ENCODE measurements at places on chromosomes 6 and 20.

DNA sequence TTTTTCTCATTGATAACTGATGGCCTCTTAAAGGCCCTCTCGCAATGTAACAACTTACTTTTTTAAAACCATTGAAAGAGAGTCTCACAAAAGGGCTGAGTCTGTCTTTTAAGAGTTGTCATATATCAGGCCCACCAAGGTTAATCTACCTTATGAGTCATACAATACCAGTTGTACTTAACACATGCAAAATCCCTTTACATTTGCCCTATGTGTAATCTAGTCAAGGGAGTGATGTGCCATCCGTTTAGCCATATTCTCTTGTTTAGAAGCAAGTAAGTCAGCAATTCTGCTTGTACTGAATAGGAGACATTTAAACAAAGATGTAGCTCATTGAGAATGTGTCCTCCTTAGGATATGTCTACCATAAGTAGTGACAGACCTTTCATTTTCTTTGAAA, 143.7 kb downstream of the TENT5A start:
- no peak for DNase-seq

DNA sequence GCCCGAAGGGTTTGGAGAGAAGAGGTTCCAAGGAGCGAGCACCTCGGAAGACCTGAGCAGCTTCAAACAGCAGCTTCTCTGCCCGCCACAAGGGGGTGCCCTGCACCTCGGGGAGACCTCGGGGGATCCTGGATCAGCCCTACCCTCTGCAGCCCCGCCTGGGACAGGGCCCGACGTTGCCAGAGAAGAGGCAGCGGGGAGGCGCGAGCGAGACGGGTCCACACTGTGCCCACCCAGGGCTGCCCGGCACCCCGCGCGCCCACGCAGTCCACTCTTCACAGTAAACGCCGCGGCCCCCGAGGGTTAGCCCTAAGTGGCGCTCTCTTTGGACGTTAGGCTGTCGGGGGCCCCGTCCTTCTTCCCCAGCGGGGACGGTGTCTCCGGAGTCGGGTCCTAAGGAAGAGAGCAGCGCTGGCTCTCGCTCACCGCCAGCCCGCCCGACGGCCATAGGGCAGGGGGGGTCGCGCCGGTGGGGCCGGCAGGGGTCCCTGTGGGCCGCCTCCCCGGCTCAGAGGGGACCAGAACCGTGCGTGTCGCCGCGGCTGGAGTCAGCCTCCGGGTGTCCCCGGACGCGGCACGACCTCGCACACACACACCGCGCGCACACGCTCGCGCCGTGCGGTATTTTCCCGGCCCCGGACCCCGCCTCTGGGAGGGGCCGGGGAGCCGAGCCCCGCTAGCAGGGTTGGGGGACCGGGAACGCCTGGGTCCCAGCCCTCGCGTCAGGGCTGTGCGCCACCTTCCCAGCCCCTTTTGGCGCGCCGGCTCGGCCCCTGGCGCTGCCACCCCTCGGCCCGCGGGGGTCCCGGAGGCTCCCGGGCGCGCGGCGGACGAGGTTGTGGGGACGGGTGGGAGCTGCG, 929 bp downstream of the CDH22 start:
- DNase-seq = peak; percentile 59

DNA sequence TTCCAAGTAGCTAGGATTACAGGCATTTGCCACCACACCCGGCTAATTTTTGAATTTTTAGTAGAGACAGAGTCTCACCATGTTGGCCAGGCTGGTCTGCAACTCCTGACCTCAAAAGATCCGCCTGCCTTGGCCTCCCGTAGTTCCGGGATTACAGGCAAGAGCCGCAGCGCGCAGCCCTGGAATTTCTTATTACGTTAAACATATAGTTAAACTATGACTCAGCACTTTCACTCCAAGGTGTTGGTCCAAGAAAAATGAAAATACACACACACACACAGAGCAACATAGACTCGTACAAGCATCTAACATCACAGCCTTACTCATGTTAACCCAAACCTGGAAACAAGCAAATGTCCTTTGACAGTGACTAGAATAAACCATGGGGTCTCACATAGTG, 663.9 kb downstream of the PRKN start:
- DNase-seq = no peak

DNA sequence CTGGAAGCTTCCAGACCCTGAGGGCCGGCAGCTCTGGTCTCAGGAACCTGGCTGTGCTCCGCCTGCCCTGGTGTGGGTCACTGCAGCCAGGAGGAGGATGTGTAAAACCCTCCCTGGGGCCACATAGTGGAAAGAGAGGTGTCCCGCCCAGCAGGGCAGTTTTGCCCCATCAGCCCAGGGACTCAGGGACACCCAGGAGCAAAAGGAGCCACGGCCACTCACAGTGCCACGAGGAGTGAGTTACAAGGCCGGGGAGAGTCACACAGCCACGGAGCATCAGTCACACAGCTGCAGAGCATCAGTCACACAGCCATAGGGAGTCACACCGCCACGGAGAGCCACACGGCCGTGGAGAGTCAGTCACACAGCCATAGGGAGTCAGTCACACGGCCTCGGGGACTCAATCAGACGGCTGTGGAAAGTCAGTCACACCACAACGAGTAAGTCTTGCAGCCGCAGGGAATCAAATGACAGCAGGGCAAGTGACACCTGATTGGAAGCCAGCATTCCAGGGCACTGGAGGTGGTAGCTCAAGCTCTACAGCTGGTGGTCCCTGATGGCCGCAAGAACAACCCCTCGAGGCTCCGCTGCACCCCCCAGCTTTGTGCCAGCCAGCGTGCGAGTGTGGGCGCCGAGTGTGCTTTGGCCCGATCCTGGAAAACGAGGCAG, 60.9 kb downstream of the DLL1 start:
- no peak for DNase-seq

GRCh38 chr6:139857143-139857542, 482.7 kb upstream of the CITED2 start:
- DNase-seq = no peak

DNA sequence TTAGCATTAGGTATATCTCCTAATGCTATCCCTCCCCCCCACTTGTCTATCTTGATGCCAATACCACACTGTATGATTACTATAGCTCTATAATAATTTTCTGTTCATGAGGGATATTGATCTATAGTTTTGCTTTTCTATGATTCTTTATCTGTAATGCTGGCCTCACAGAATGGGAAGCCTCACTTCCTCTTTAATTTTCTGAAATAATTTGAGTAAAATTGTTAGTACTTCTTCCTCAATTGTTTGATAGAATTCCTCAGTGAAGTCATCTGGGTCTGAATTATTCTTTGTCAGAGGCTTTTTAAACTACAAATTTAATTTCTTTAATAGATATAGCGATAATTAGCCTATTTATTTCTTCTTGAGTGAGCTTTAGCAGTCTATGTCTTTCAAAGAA, 31.2 kb downstream of the SIRPD start:
- no peak for DNase-seq

DNA sequence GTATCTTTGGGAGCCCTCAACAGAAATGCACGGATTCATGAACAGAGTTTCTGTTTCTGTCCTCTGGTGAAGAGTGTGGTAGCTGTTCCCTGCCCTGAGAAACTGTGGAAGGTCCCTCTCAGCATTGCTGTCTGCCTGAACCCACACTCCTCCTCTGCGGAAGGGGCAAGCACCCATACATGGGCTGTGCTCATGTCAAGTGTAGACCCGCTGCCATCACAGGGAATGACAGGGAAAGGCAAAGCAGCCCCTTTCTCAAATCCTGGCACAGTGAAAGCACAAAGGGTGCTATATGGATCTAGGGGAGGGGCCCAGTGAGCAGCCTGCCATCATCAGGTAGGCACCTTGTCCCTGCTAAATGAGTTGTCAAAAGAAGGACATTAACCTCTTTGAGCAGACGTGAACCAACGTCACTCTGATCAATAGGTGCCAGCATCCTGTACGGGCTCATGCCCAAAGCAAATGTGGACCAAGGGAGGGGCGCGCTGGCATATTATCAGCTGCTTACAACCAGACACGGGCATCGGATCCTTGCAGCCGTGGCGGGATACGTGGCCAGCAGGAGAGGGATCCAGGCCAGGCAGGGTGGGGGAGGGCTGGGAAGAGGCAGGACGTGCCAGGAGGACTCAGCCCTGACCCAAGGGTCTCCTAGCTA, 231.2 kb upstream of the PMEPA1 start:
- DNase-seq = no peak

- DNase-seq = no peak
Measured at GRCh38 chr20:21167261-21167660, 41.4 kb downstream of the KIZ start.

GRCh38 chr20:50776122-50776817, 18.6 kb upstream of the BCAS4 start:
- DNase-seq = no peak

DNA sequence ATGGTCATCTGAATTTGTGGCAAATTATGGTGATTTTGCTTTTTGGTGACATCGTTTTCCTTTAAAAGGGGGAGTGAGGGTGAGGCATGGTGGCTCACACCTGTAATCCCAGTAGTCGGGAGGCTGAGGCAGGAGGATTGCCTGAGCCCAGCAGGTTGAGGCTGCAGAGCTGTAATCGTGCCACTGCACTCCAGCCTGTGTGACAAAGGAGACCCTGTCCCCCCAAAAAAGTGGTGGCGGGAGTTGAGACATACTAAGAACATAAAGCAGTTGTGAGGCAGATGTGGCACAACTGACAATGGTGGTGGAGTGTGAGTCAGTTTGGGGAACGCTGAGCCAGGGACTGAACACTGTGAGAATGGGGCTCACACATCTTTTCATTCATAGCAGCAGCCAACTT, 45.5 kb downstream of the ADNP start:
- DNase-seq = no peak

DNA sequence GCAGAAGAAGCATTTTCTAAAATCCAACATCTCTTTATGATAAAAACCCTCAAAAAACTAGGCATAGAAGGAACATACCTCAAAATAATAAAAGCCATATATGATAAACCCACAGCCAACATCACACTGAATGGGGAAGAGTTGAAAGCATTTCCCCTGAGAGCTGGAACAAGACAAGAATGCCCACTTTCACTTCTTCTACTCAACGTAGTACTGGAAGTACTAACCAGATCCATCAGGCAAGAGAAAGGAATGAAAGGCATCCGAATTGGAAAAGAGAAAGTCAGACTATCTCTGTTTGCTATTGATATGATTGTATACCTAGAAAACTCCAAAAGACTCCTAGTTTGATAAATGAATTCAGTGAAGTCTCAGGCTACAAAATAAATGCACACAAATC, 7.9 kb upstream of the CDK19 start:
- no peak for DNase-seq

DNA sequence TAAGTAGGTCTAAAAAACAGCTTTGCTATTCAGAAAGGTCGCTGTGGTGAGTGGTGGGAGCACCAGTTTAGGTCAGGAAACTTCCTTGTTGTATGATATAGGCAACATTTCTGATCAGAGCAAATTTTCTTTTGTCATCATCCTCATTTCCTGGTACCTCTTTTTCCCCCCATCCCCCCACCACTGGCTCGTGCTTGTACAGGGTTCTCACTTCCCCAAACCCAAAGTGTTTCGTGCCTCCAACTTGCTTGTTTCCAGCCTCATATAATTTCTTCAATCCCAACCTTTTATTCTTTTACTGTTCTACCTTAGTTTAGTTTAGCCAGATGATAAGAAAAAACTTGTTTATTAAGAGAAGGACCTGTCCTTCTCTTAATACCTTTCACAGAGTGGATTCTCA, 209.4 kb upstream of the JAG1 start:
- DNase-seq = no peak

- DNase-seq = no peak
Measured at GRCh38 chr6:73027691-73028090, 197.6 kb downstream of the KHDC1L start.

DNA sequence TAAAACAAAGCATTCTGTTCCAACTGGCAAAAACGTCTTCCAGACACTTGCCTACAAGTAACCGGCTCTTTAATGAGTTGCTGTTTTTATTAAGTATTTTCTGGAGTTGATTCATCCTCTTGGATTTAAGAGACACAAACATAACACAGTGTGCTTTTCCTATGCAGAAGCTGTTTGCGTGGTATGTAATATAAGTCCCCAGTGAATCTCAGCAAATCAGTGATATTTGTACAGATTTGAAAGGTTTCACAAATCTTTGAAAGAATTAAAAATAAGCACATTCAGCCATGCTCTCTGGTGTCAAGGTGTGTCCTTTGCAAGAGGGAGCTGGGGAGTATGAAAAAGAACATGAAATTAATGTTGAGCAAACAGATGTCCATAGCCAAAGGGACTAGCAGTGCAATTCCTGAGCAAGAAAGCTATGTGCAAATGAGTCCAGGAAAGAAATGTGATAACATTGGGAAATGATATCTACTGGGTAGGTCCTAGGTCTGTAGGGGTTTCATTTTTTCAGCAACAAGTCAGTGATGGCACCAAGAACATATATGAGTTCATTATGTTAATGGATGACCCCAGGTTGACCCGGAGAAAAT, 170.1 kb upstream of the PHACTR1 start:
- no peak for DNase-seq

DNA sequence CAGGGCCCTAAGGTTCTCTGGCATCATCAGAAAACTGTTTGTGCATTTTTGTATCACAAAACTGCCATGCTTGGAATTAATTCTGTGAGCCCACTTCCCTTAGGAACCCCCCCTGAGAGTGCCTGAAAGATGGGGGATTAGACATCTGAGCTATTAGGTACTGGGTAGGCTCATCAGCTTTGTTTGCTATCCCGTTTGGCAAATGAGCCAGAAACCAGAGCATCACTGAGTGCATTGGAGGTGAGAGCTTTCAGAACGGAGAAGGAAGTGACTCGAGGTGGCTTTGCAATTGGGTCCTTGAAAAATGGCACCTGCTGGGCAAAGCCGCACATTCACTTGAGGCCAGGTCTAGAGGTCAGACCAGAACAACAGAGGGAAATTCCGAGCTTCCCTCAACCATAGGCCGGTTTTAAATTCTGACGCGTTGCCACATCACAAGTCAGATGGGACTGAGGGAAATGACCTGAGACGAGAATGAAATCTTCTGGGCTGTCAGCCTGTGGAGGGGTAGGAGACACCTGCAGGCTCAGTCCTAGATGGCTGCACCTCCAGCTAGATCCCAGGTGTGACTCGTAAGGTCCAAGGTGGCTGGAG, 8.4 kb upstream of the GLP1R start:
- DNase-seq = no peak

- DNase-seq = no peak
Measured at GRCh38 chr6:170047823-170048222, 243.1 kb downstream of the DLL1 start.

- DNase-seq = no peak
Measured at GRCh38 chr6:129590408-129591022, 119.5 kb downstream of the ARHGAP18 start.

DNA sequence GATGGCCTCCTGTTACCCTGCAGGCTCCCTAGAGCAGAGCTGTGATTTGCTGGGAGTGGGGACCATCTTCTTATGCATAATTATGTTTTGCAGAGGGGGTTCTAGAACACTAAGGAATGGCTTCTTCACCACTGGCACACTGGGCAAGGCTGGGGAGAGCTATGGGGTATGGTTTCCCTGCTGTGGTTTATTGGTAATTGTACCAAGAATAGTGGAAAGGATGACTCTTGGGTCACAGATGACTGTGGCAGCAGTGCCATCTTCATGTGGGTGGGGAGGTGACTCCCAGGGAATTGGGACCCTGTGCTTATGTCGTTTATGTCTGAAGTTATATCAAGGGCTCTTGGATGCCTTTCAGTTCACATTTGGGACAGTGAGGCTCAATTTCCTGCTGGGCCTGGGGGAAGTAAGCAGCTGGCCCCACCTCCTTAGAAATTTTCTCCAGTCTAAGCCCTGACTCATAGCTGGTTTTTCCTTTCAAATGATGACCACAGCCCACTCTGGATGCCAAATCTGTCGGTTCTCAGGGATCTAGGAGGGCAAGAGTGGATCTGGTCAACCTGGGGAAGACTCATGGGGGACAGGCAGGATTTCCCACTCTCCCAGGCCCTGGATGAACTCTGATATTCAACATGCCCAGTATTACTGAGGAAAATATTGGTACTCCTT, 230.8 kb downstream of the LRFN2 start:
- DNase-seq = no peak

- no peak for DNase-seq
Measured at GRCh38 chr20:37359836-37360235, 13.9 kb downstream of the SRC start.
